Stimulated activated CD4-positive, alpha-beta T cell treated with anti-CD3 and anti-CD28 coated beads, TNF-alpha, amount 100 ng/mL, for 1 hour (primary cell): ENCODE measurements at places on chromosomes 2 and 18.

DNA sequence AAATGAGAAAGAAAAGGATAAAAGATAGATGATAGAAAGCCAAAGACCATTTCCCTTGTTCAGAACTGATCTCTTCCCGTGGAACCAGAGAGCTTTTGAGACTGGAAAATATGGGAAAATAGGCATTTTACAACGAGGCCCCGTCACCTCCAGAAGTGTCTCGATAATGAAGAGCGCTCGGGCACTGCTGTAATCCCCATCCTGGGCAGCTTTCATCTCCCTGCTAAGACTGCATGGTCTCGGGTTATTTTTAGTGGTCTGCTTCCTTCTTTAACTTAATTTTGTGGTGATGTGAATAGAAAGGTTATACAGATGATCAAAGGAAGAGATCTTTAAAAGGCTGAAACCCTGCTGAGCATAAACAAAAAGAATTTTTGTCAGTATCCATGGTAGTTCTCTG, 176.6 kb downstream of the METTL4 start:
- DNase-seq: no peak

DNA sequence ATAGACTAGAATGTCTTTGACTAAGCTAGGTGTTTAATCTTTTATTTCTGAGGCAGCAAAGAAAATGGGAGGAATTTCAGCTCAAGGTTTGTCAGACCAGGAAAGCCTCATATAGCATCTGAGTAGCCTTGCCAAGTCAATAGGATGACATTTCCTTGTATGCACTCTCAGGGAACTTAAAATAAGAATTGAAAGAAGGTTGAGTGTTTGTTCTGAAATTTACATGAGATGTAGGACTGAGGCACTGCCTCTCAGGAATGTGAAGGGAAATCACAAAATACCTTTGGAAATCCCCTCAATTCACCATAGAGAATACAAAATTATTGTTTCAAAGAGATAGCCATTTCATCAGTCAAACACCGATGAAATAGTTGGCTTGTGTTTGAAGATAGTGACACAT, 392.0 kb upstream of the NRP2 start:
- DNase-seq: no peak

- no peak for DNase-seq
These were observed 132.9 kb downstream of the SOCS6 start for GRCh38 chr18:70421471-70422390.

DNA sequence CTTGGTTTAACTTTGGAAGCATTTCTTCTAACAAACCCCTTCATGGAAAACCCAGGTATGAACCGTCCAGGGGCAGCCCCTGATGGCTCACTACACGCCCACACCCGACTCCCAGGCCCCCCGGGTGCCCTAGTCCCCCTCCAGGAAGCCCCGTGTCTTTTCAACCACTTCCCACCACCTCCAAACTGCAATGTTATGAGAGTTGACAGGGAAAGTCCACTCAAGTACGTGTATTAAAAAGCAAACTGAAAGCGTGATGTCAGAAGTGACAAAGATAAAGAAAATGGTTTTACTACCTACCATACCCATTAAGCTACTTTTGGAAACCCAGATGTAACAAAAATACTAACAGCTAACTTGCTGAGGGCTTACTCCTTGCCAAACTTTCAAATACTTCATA, 51.5 kb downstream of the L3MBTL4 start:
- DNase-seq: no peak

- DNase-seq: no peak
These were observed 53.8 kb upstream of the ALPP start for GRCh38 chr2:232324778-232325177.

DNA sequence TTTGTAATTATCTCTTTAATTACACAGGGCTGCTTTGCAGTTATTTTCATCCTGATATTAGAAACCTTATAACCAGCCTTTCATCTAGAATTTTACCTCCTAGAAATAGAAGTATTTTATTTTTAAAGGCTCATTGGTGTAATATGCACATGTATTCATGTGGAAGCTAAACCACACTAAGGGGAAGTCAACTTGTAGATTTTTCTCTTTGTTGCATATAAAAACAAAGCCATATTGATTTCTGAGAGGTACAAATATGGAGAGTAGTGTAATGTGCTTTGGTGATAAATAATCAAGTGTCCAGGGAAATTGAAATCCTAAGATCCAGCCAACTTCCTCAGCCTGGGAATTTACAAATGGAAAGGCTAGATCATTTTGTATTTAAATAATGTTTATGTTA, 301.2 kb downstream of the LRATD1 start:
- no peak for DNase-seq
